Left colon (tissue), 2 donors: ENCODE measurements at places on chromosomes 7 and 10.

- DNase-seq = no peak
Measured at GRCh38 chr10:2856598-2856997, 210.8 kb upstream of the PFKP start.

- DNase-seq = no peak
Measured at GRCh38 chr7:152871678-152872060, 112.1 kb downstream of the ACTR3B start.

GRCh38 chr7:95859429-95859828 lies 87.1 kb downstream of the DYNC1I1 start:
- DNase-seq = no peak

- no peak for DNase-seq
Measured at GRCh38 chr10:94490789-94491039, 54.9 kb upstream of the HELLS start.

- DNase-seq = no peak
Measured at GRCh38 chr7:39133088-39133487, 155.4 kb downstream of the POU6F2 start.

DNA sequence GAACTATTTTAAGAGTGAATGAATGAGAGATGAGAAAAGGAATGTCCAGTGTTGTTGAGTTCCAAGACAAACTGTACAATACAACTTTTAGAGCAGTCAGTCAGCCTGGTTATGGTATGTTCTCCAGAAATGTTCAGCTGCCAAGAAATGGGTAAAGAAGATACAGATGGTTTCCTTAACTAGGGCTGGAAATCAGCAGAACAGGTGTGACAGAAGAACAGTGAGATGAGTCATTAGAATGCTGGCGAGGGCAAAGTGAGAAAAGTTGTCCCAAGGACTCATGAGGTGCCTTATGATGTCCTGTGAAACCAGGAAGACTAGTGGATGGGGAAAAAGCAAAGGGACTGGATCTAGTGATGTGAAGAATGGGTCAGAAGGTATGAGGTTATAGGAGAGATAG lies 20.8 kb upstream of the SEPTIN7 start:
- DNase-seq = no peak

GRCh38 chr7:48083114-48083830 lies 5.8 kb upstream of the UPP1 start:
- DNase-seq = no peak

DNA sequence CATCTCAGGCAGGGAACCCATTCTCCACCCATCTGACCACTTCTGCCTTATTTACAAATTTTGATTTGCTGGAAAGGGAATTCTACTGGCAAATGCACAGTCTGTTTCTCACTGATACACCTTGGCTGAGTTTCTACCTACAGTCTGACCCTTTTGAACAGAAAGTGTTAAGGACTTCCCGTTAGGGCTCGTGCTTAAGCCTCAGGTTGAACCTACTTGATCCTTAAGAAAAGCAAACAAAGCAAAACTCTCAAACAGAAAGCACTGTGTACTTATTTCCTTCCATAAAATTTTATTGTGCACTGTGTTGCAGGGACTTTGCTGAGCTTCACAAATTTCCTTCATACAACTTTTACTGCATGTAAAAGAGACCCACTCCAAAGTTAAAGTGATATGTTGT lies 367.8 kb downstream of the NRG3 start:
- peak; percentile 5 for DNase-seq

GRCh38 chr10:57891201-57892006 lies 376.3 kb downstream of the IPMK start:
- DNase-seq = peak; percentile 64

DNA sequence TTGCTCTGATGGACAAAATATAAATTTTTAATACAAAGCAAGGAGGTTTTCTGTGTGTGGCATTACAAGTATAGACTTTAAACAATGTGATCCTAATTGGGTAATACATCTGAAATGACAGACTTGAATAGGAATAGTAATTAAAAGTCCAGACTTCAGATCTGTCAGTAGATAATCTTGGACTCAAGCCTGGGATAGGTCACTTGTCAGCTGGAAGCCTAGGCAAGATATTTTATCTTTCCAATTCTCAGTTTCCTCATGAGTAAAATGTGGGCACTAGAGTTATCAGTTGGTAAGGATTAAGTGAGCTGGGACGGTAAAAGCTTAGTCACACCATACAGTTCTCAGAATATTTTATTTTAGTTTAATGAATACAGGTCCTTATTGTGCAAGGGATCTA lies 10.4 kb upstream of the ZMYND11 start:
- no peak for DNase-seq

- peak; percentile 84 for DNase-seq
Measured at GRCh38 chr7:47669178-47669891, 87.4 kb upstream of the TNS3 start.
